AG08396 (cell line): ENCODE measurements at places on chromosomes 12 and 14.

DNA sequence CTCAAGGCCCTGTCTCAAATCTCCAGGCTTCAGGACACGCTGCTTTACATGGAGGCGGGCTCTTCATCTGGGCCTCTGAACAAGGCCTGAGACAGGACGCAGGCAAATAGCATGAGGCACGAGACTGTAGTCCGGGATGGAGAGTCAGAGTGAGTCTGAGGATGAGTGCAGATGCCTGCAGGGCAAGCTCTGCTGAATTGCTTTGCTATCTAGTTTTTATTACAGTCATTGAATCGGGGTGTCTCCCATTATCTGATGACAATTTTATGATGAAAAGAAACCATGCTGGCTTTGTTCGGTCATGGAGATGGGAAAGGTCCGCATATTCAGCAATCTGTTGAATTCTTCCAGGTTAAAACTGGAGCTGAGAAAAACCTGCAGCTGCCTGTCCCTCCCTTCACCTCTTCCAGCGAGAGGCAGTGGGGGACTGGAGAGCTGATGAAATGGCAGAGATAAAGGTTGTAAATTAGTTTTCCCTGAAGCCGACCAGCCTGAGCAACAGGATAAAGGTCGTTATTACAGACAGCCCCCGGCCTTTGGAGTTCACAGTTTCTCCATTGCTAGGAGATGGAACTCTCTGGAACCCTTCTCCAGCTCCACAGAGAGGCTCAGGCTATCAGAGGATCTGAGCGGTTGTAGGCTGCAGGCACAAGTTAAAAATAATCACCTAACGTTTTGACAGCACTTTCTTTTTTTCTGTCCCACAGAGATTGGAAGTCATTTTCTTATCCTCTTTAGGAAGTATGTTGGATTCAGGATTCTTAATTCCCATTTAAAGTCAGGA is 1.3 kb upstream of the ADGRD1 start:
- DNase-seq = no peak

DNA sequence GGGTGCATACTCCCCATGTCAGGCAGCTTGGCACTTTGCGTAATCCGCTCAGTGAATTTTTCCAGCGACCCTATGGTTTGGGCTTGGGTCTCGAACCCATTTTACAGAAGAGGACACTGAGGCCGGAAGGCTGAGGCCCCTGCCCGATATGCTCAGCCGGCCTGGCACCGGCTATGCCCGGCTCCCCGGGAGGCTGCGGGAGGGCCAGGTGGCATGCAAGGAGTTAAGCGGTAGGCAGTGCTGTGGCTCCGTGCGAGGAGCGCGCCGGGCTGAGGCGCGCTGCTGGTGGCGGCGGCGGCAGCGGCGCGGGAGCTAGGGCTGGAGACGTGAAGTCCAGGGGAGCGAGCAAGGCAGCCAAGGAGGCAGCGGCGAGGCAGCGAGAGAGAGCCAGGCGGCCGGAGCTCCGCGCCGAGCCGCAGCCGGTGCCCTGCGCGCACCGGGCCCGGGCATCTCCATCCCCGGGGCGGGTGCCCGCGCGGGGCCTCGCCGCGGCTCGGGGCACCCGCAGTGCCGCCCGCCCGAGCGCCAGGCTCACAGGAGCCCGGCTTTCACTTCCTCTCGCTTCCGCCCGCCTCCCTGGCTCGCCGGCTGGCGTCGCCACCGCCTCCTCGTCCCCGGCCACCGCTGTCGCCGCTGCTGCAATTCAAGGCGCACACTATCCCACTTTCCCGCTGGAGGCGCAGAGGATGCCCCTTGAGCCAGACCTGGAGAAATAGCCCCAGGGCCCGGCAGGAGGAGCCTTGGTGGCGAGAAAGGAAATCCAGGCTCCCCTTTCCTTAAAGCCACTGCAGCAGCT is at the start of gene WSCD2:
Gene WSCD2 (plus strand): TSS at position 272 of the 796 bp plus-strand sequence. CDS start 66,545 bp downstream, outside the sequence.
- peak; percentile 24 for DNase-seq

GRCh38 chr12:67088401-67089118 is 180.6 kb upstream of the CAND1 start:
- no peak for DNase-seq

GRCh38 chr12:104056419-104056972 is 6.5 kb upstream of the GLT8D2 start:
- peak; percentile 17 for DNase-seq

DNA sequence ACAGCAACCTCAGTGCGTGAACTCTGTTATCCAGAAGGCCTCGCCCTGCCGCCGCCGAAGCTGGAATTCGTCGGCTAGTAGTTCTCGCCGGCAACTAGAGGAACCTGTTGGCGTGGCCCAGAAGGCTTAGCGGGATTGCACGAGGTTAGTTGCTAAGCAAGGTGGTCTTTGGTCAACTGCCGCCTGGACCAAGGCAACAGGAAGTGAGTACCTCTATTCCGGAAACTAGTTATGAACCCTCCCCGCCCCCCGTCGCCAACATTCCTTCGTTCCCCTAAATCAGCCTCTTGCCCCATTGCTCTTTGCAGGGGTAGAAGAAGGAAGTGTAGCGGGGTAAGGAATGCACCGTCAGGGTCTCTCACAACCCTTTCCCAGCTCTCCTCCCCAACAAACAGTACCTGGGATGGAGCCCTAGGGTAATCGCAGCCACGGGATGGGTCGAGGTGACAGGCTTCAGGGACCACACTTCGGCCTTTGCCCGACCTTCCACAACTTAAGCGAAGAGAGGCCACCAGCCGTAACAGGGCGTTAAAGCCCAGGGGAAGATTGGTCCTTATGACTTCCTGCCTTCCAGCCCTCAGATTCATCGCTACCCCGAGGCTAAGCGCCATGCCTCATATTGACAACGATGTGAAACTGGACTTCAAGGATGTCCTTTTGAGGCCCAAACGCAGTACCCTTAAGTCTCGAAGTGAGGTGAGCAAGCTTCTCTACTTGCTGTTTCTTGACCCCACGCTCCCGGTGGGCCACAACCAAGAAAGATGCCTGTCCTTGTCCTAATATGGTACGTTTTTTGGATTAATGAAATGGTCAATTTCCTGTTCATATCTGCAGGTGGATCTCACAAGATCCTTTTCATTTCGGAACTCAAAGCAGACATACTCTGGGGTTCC is at the start of gene GMPR2:
Gene GMPR2 (plus strand): TSS at position 285 of the 893 bp plus-strand sequence. CDS start 325 bp downstream, at position 610.
- peak; percentile 51 for DNase-seq
